ENCODE measurements at places on chromosomes 11 and 22.

GRCh38 chr22:19429950-19430889 is 1.3 kb downstream of the HIRA start:
- peak; percentile 55 for DNase-seq

DNA sequence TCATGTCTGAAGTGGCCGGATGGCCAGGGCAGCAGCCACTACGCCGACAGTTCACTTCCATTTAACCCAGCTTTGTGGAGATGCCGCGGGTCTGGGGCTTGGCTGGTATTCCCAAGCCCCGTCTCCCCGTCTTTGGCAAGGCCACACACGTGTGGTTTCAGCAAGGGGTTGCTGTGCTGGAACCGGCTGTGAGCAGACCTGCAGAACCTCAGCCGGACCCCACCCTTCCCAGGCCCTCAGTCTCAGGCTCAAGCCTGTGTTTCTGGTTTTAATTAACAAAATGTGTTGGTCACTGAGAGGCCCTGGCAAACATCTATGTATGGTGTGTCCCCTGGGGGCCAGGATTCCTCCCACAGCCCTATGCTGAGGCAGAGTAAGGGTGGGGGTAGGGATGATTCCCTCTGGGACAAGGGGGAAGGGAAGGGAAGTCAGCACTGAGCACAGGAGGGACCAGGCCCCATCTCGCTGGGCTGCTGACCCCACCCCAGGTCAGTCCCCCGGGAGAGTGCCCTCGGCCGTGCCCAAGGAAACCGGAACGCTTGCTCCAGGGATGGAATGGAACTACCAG is 9.3 kb downstream of the OSBPL5 start:
- DNase-seq, result no peak

- peak; percentile 77 for DNase-seq
These were observed 2.5 kb upstream of the BEST1 start for GRCh38 chr11:61947486-61948210.

GRCh38 chr11:35912883-35913624 is 30.8 kb upstream of the LDLRAD3 start:
- DNase-seq, result no peak

DNA sequence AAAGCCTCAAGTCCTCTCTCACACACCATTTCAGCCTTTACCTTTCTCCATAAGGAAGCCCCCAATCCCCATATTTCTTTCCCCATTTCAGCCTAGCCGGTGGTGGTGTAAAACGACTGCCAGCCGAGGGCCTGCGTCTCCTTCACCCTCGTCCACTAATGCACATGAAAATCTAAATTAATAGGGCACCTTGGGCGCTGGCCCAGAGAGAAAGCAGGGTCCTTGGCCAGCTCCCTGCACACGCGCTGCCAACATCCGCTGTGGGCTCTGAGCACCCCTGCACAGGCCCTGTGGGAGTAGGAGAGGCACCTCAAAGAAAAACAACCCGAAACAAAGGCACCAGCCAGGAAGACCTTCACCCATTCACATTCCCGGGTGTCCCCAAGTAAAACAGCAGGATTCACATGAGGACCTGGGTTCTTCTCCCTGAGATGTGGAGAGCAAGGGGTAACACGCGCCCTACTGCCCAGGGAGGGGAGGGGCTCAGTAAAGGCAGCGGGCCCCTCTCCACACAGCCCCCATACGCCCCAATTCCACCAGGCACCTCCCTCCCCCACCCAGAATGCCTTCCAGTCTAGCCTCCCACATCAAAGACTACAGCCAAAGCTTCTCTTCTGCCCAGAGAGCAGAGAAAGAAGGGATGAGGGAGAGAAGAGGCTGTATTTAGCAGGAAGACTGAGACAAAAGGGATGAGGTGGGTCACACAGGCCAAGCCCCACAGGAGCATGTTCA is 79.0 kb downstream of the MICAL3 start:
- DNase-seq, result no peak

- DNase-seq, result peak; percentile 52
These were observed 10.0 kb downstream of the OR51L1 start for GRCh38 chr11:5004424-5005274.

GRCh38 chr22:45632791-45633515 is 38.7 kb upstream of the ATXN10 start:
- no peak for DNase-seq

- DNase-seq, result no peak
These were observed 36.5 kb downstream of the VSIG10L2 start for GRCh38 chr11:125982348-125982730.

Data from stimulated activated CD4-positive, alpha-beta T cell treated with anti-CD3 and anti-CD28 coated beads, Interleukin-15, amount 100 ng/mL, for 24 hours (primary cell).